Activated CD4-positive, alpha-beta T cell treated with anti-CD3 and anti-CD28 coated beads for 1 hour (primary cell): ENCODE measurements at places on chromosomes 5 and 9.

- DNase-seq: peak; percentile 28
Measured at GRCh38 chr5:80191991-80192398, 63.9 kb downstream of the SERINC5 start.

DNA sequence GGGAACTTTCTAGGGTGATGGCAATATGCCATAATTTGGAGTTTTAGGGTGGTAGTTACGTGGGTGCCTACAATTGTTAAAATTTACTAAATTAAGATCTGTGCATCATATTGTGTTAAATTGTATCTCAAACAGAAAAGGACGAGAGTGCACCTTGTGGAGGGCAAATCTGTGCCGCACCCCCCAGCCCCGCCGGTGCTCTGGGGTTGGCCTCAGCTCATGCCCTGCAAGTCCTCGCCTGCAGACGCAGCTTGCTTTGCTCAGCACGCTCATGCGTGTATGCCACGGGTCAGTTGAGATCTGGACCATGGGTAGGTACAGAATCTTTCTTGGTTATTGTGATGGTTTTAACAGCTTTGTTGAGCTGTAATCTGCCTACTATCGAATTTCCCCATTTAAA is 33.7 kb upstream of the FCN1 start:
- no peak for DNase-seq

DNA sequence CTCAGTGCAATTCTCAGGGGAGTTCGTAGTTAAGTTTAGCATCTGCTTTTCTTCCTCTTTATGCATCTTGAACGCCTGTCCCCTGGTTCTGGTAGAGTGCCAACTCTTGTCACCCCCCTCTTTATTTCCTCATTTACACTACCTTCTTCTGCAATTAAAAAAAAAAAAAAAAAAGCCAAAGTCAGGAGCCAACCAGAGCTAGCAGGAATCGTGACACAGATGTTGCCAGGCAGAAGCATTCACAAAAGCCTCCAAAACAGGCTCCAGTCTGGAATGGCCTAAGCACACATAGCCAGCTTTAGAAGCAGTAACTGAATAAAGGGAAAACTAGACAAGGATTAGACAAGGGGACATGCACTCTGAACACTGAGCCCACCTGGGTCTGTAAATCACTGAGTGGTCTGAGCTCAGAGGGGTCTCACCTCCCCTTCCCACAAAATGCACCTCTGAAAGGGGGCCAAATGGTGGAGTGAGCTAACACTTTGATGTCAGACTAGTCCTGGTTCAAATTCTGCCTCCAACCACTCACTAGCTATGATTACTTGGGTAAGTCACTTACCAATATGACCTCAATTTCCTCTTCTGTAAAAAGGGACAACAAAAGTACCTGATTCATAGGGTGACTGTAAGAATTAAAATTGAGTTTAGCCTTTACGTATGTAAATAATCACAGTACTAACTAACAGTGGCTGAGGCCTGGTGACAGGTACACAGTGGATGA is 2.0 kb downstream of the CD74 start:
- DNase-seq: peak; percentile 31

- no peak for DNase-seq
Measured at GRCh38 chr5:40494631-40495236, 185.0 kb upstream of the PTGER4 start.

GRCh38 chr5:62315376-62316175 is 9.6 kb downstream of the KIF2A start:
- no peak for DNase-seq

DNA sequence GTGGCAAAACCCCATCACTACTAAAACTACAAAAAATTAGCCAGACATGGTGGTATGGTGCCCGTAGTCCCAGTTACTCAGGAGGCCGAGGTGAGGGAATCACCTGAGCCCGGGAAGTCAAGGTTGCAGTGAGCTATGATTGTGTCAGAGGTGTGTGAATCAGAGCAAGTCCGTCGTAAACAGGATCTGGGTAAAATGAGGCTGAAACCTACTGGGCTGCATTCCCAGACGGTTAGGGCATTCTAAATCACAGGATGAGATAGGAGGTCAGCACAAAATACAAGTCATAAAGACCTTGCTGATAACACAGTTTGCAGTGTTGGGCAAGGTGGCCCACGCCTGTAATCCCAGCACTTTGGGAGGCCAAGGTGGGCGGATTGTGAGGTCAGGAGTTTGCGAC is 1.9 kb upstream of the CLTB start:
- no peak for DNase-seq

GRCh38 chr9:20125727-20126126 is 336.9 kb upstream of the SLC24A2 start:
- DNase-seq: no peak

DNA sequence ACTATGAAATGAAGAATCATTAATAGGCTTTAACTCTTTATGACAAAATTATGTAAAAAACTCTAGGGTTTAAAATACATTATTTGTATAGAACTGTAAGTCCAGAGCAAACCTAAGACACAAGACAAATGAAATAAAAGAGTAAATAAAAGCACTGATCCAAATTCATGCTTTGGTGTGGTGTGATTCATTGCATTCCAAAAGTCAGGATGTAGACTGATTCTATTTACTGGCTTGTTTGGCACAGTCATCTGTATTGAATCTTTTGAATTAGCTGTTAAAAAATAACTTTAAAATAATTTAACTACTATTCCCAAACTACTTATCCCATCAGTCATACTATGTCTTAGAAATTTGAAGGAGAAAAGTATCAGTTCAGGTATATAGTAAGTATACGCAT is 31.1 kb downstream of the IL4 start:
- no peak for DNase-seq

DNA sequence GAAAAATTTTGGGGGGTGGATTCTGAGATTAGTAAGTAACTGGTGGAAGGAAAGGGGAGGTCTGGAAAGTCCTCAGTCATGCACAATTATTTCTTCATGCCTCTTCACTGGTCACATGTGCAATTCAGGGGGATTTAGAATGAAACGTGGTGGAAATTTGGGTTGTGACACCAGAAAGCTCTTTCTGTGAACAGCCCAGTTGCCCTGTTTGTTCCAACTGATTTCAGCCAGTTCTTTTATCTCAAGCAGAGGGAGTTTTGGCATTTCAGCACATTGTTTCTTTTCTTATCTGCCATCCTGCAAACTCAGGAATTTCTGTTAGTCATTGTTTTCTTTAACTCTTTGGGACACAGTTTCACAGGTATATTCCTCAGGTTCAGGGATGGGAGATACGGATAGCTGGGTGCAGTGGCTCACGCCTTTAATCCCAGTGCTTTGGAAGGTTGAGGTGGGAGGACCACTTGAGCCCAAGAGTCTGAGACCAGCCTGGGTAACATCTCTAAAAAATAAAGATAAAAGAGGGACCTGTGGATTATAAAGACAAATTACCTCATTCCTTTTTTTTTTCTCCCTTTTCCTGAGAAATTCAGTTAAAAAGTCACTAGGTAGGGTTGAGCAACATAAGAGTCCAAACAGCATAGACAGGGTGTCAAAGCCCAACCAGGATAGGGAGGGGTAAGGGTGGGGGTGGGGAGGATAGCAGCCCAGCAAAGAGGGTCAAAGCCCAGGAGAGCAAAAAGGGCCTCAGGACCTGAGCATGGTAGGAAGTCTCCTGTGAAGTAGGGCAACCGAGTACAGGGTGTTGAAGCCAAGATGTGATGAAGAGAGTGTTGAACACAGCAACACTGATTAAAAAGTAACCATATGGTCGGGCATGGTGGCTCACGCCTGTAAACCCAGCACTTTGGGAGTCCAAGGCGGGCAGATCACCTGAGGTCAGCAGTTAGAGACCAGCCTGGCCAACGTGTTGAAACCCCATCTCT is 5.4 kb upstream of the B4GALT1 start:
- no peak for DNase-seq

DNA sequence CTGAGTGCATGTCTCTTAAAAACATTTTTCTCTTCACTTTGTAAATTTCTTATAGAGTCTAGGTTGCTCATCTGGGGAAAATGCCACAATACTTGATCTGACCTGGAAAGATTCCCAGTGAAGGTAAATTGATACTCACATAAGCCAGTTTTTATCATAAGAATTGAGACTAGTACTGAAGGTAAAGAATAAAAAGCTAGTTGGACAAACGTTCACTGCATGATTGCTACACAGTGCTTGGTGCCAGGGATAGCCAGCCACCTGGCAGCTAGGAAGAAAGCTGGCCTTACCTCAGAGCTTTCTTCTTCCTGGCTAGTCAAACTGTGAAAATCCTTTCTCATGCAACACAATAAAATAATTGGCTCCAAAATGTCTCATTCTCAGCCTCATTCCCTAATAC is 77.1 kb downstream of the MUSK start:
- DNase-seq: no peak

DNA sequence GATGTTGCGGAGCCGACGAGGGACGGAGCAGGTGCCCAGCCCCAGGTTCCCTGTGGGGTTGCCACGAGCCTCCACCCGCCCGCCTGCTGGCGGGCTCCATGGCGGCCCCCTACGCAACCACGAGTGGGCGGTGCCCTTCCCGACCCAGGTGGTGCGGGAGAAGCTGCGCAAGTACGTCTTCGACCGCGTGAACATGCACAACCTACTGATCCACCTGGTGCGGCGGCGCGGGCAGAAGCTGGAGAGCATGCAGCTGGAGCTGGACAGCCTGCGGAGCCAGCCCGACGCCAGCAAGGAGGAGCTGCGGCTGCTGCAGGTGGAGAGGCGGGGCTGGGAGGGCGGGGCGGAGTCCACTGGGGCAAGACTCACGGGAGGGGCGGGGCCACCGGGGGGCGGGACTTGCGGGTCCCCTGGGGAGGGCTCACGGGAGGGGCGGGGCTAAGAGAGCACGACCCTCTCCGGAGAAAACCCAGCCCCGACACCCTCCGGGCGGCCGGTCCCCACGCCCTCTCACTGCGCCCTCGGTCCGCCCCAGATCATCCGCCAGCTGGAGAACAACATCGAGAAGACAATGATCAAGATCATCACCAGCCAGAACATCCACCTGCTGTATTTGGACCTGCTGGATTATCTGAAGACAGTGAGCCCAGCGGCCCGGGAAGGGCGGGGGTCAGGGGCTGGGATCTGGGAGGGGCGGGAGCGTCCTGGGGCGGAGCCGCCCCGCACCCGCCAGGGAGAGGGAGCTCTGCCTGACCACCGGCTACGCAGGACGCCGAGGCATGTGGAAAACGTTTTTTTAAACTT is 3.9 kb downstream of the CCDC183 start:
- peak; percentile 80 for DNase-seq

- DNase-seq: no peak
Measured at GRCh38 chr5:82150559-82150958, 127.6 kb downstream of the RPS23 start.

GRCh38 chr9:114108016-114108833 is 9.1 kb upstream of the KIF12 start:
- DNase-seq: peak; percentile 19

DNA sequence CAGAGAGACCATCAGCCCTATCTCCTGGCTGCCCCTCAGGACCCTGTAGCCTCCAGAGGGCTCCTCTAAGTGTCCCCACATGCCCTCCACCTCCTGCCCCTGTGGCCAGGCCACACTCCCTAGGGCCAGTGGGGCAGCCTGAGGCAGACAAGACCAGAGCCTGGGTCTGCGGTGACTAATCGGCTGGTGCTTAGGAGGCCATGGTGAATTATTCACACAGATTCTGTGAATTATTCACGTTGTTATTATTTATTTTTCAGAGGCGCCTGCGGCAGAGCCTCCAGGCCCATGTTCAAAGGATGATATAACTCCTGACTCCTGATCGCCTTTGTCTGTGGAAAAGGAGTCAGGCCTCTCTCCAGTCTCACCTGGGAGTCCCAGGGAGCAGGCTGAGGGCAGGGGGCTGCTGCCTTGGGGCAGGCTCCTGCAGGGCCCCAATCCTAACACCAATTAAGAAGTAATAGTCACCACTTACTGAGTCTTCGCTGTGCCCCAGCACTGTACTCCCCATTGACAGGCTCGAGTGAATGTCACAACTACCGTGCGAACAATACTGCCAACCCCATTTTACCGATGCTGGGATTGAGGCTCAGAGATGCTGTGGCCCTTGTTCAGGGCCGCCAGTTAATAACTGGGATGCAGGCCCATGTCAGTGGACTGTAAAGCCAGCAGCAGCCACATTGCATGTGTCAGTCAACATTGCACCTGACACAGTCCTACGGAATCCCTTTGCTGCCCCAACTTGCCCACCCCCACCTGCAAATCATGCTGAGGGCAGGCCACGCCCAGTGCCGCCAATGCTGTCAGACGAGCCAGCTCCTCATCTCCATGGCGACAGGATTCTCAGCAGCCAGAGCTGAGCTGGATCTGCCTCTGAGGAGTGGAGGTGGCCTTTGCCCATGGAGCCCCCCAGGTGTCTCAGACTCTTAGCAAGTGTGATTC is 94.9 kb downstream of the PCDH1 start:
- no peak for DNase-seq

DNA sequence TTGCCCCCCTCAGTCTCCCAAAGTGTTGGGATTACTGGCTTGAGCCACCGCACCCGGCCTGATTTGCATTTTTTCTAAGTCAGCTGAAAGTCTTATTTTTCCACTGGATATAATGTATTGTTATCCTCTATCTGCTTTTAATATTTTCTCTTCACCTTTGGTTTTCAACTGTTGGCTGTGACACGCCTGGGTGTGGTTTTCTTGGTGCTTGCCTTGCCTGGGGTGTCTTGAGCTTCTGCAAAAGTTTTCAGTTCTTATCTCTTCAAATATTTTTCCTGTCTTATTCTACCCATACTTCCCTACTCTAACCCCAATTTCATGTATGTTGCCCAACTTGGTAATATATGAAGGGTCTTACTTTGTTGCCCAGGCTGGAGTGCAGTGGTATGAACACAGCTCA is 4.3 kb upstream of the MXD3 start:
- DNase-seq: no peak

GRCh38 chr9:83384214-83384613 is 154.0 kb downstream of the FRMD3 start:
- no peak for DNase-seq

- DNase-seq: no peak
Measured at GRCh38 chr9:120486835-120487234, 93.1 kb downstream of the CDK5RAP2 start.

DNA sequence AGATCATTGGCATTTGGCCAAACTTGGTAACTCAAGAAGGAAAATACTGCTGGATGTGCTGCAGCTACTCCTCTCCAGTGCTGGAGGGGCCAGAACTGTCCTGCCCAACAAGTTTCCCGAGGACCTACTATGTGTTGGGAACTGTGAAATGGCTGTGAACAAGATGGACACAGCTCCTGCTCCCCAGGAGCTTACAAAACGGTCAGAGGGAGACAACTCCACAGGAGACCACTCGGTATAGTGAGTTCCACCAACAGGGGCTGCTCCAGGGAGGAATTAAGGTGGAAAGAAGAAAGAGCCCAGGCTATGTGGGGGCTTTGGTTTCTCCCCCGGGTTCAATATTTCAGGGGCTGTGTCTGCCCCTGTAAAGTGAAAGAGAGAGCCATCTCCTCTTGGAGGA is 78.8 kb downstream of the GNA14 start:
- DNase-seq: no peak
